ENCODE measurements at places on chromosomes 5 and 9.

- no peak for DNase-seq
Measured at GRCh38 chr9:12732971-12733370, 39.8 kb downstream of the TYRP1 start.

DNA sequence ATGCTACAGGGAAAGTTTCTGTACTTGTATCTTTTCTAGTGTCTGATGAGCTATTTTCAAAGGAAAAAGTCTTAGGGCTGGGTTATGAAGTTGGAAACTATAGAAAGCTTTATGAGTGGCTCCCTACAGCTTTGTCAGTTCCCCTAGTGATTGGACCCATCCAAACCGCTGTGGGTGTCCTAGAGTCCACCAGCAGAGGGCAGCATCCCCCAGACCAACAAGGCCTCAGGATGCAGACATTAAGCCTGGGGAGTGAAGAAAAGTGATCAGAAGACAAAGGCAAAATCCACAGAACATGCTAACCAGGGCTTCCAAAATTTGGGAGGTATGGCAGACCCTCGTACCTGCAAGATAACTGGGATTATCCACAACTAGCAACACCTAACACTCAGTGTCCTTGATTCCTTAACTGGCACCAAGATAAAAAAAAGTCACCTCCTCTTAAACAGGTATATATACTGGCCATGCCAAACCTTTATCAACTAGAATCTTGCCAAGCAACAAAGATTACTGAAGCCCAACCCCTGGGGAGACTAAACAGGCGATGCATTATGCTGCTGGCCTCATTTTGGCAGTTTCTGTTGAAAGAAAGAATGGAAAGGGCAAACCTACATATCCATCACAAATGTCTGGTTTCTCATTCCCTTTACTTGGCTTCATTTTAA lies 110.4 kb upstream of the NR5A1 start:
- DNase-seq = peak; percentile 50

DNA sequence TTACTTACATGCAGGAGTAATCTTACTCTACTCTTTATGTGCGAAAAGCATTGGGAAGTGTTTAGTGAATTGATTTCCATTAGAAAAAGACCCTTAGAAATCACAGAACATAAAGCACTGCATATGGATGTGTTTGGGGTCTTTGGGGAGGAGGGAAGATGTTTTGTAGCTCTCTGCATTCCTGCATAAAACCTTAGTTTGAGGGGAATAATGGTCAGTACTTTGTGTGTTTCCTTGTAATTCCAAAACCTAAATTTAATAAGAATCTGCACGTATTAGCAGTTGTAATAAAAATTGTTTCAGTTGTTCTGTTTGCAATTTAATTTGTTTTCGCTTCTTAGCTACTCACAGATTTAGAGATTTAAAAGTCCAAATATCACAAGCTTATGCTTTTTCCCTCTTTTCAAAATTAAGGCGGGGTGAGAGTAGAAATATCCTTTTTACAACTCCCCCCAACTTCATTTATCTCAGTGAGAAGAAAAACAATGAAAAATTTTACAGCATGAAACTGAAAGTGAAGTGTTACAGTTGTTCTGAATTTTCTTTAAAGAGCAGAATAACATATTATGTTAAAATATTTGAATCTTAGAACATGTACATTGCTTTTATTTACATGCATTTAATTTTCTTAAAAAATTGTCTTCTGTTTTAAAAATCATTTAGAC lies 143.8 kb downstream of the SMARCA2 start:
- DNase-seq = no peak

DNA sequence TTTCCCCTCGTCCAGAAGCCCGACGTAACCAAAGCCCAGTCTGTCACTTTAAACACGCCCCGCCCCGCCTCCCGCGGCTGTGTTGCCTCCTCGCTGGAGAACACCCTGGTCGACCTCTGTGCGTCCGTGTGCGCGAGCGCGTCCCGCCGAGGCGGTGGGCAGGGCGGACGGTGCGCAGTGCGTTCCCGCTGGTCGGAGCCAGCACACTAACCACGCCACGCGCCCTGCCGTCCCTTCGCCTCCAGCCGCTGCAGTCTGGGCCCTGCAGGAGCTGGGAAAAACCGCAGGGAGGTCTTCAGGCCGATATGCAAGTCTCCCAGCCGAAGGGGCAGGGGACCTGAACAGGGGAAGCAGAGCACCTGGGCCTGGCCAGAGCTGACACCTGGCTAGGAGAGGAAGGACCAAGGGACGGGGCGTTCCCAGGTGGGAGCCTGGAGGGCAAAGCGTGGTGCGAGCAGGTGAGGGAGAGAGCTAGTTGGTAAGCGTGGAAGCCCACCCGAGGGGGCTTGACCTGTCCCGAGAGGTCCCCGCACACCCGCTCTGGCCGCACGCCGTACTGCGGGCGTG lies 1.3 kb upstream of the PHPT1 start:
- peak; percentile 62 for DNase-seq

DNA sequence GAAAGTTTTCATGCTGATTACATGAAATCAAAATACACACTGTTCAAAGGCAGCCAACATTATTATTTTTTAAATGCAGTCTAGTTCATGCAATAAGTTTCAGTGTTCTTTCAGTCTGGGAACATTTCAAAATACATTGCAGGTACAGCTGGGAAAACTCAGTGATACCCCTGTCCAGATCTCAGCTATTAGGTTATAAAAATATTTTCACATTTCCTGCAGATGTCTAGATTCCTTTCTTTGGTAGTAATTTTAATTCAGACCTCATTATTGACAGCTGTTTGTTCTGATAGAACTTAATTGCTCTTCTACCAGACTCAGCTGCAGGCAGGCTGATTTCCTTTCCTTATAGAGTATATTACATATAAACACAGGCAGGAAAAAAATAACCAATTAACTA lies 556.8 kb upstream of the DMAC1 start:
- no peak for DNase-seq
